ENCODE measurements at places on chromosomes 13 and 19.

DNA sequence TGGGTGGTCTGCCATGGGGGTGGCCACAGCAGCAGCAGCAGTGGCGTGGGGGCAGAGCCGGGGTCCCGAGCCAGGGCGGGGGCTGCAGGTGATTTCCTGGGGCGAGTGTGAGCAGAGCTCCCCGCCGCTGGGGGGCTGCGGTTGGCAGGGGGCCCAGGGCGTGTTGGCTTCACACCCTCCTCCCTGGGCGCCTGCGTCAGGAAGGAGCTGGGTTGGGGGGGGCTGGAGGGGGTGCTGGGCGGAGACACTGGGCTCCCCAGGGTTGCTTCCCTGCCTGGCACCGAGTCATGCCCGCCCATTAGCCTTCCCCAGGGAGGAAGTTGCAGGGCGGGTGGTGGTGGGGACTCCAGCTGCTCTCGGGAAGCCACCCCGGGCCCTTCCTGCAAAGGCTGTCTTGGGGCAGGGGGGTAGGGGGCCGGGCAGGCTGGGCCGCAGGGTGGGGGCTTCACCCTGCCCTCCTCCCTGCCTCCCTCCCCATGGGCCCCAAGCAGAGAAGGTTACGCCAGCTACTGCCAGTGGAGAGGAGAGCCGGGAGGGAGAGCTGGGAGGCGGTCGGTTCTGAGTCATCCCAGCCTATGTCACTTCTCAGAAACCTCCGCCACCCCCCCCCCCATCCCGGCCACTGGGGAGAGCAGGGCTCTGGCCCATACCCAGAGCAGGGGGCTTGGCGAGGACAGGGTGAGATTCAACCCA is 4.6 kb downstream of the MIDN start:
- DNase-seq = peak; percentile 91

DNA sequence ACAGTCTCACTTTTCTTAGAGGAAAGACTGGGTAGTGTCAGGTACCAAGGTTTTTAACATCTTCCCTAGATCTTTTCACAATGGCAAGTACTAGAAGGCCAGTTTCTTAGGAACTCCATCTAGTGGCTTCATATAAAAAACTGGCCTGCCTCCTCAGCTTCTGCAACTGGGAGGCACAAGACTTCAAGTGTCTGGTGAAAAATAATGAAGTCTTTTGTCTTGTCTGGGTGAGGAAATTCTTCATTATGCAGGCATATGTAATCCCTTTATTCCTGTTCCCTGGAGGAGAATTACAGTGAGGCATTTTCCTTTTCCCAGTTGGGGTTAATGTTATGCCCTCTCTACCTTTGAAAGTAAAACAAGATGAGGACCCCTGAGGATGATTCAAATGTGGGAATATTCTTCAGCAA is 300.5 kb downstream of the NALCN start:
- DNase-seq = no peak

DNA sequence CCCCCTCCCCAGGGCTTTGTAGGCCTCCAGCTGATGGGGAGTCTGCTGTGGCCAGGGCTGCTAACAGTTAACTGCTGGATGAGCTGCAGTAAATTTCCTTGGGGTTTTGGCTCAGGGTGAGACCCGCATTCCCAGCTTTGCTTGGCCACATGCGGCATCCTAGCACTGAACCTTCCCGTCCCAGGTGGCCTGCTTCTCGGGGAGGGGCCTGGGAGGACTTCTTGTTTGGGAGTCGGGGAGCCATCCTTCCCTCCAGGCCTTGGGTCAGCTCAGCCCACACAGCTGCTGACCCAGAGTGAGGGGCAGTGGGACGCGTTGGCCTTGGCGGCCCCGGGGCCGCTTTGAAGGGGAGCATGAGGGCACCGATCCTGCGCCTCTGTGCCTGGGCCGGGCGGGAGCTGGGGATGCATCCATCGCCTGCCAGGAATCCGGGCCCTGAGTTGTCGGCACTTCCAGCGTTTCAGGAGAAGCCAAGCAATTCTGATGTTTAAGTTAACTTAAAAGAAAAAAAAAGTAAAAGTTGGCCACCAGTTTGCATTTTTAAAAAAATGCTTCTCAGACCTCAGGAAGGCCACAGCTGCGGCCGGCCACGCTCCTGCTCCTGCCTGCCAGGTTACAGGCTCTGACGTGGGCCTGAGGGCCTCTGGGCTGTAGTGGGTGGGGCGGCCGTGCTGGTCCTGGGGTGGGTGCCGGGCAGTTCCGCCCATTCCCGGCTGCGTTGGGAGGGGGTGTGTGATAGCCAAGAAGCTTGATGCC is 27.7 kb downstream of the CRTC1 start:
- no peak for DNase-seq

DNA sequence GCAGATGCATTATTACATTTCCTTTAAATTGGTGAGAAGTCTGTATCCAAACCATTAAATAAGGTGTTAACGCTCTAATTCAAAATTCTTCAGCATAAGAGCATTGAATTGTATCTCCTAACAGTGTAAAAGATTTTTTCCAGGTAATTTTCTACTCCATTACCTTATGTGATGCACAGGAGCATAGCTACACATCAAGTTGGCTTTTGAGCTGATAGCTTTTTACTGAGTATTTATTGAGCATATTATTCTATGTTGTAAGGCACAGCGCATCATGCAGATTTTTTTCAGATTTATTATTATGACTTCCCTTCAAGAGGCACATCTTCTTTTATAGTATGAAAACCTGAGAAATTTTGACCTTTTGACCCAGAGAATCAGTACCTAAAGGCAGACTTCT is 270.7 kb upstream of the MIR17HG start:
- no peak for DNase-seq

GRCh38 chr13:75494491-75494890 is 12.5 kb upstream of the TBC1D4 start:
- no peak for DNase-seq

GRCh38 chr19:14979476-14980255 is at the start of gene SLC1A6:
SLC1A6 (minus strand) TSS chr19:14979864; CDS start chr19:14972910, 6,954 bp downstream.
- DNase-seq = peak; percentile 14

GRCh38 chr19:6381030-6381750 is 5.5 kb upstream of the PSPN start:
- no peak for DNase-seq

GRCh38 chr19:17616961-17617806 is 61.7 kb downstream of the COLGALT1 start:
- DNase-seq = peak; percentile 52

- DNase-seq = no peak
Observed at GRCh38 chr19:36838784-36839324, 667 bp upstream of the ZNF790 start.

GRCh38 chr19:1417145-1417544 is 9.8 kb downstream of the DAZAP1 start:
- no peak for DNase-seq

- DNase-seq = no peak
Observed at GRCh38 chr19:1141944-1142343, 32.1 kb downstream of the SBNO2 start.

DNA sequence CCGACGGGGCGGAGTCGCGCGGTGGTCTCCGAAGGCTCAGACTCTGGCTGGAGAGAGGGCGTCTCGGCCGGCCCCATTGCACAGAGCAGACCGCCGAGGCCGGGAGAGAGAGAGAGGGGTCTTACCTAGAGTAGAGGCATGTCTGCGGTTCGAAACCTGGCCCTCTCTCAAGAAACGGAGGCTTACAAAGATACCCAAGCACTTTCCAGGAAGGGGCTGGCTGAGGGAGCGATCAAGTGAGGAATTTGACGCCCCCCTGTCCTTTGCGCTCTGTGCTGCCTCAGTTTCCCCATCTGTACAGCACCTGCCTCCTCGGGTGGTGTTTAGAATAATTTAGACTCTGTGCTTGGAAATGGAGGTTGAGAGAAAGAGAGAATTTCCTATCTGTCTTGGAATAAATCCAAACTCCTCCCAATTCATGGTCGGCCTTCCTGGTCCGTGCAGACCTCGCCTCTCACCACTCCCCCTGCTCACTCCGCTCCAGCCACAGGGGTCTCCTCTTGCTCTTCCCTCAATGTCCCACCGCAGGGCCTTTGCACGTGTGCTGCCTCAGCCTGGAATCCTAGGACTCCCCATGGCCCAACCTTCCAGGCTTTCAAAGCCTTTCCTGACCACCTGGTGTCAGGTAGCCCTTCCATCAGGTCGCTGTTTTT is 658 bp upstream of the ISOC2 start:
- DNase-seq = no peak

- no peak for DNase-seq
Observed at GRCh38 chr19:28039677-28040381, 1173.1 kb downstream of the UQCRFS1 start.

GRCh38 chr19:3366753-3367627 is 607 bp downstream of the NFIC start:
- DNase-seq = peak; percentile 36

- DNase-seq = peak; percentile 62
Observed at GRCh38 chr19:35141837-35142605, 1.0 kb upstream of the FXYD7 start.

DNA sequence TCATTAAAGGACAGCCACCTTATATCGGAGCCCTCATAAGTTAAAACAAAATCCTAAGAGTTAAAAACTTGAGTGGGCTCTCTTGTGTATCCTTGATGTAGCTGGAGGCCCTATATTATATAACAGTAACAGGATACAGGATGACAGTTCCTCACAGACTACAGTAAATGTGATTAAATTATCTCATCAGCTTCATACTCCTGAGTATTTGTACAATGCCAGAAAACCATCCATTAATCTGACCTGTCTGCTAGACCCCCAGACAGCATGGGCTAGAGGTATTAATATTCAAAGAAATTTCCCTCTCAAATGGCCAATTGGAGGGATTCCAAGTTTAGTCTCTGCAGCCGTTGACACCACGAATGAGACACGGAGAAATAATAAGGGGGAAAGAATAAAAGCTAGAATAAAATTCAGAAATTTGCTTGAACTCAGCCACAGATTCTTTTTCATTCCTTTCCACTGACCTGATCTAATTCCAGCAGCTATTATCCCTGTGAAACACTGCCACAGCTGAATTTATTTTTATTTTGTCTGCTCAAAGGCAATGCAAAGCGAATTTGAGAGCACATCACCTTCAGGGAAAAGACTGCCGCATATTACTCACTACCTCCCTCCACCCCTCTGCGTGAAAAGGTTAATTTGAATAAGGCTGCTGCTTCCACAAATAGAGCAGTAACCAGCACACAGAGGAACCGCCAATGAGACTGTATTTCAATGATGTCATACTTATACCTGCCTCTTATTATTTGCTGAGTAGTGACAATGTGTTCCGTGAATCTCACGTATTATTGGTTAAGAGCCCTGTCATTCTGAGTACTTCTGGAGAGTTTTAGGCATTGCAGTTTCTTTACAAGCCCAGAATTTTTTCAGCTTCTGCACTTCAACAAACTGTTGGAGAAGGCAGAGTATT is 155.9 kb upstream of the KLF12 start:
- DNase-seq = peak; percentile 92

DNA sequence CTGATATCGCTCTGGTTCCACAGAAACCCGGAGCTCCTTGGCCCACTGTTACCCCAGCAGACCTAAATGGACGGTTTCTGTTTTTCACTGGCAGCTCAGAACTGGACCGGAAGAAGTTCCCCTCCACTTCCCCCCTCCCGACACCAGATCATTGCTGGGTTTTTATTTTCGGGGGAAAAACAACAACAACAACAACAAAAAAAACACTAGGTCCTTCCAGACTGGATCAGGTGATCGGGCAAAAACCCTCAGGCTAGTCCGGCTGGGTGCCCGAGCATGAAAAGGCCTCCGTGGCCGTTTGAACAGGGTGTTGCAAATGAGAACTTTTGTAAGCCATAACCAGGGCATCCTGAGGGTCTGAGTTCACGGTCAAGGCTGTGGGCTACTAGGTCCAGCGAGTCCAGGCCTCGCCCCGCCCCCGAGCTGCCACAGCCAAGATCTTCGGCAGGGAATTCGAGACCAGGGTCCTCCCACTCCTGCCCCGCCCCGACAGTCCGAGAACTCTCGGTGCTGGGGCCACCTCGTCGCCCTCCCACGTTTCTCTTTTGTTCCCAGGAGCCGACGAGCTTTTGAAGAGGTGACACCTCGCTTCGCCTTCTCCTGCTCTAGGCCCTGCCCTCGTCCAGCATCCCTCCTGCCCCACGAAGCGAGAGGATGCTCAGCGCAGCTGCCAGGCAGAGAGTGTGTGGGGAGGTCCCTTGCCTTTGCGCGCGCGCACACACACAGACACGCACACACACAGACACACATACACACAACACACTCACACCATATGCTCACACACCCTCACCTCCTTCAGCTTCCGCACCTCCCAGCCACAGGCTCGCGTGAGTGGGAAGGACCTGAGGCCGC is 8.8 kb downstream of the ZIC2 start:
- peak; percentile 37 for DNase-seq

DNA sequence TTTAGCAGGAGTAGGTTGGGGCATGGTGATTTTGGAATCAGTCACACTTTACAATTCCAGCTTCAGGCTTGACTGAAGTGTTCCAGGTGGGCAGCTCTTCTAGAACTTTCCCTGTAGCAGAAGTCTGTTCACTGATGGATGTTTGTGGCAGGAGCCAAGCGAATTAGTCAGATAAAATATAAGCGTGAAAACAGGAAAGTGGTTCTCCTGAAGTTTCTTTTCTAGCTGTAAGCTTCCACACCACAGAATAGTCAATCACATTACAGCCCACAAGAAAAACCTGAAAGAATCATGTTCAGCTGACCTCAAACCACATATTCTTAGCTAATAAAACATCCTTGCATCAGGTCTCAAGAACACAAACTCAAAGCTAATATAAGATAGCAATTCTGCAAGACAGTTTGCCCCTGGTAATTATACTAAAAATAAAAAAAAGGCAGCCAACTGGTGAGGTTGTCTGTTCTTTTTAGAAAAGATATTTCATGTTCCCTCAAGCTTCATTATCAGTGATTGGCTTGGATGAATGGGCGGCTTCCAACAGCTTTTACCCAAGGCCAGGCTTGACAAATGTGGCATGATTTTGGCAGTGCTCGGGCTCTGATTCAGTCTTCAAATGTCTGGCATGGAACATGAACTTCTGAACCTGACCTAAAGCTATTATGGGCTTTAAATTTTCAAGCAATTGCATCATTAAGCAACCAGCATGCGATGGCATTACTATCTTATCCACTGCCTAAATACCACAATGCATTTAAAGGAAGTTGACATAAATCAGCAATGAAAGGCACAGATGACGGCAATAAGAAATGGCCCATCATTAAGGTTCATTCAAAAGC is 136.8 kb downstream of the DCLK1 start:
- no peak for DNase-seq

DNA sequence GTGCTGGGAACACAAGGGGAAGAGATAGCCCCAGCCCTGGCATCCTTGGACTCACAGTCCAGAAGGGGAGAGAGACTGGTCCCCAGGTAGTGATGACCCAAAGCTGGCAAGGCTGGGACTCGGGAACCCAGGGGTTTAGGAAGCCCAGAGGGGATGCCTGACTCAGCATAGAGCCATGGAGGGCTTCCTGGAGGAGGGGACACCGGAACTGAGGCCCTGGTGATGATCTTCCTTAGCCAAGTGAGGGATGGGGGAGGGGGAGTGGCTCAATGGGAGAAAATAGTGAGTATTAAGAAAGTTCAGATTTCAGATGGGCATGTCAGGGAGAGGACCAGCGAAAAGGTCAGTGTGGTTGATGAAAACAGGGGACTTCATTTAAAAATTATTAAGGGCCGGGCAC is 26.8 kb downstream of the EXOC3L2 start:
- DNase-seq = no peak

DNA sequence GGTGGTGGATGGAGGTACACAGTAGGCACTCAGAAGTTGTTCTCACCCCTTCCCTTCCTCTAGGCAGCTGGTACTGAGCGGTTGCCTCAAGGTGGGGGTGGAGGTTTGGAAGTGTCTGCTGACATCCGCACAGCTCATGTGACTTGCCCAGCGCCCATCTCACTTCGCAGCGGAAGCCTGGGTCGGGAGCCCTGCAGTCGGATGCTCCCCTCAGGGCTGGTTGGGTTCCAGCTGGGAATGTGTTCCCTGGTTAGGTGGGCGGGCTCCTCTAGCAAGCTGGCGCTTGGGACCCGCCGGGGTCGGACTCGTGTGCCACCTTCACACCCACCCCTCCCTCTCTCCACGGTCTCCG is 10.2 kb downstream of the PPP1R37 start:
- peak; percentile 66 for DNase-seq

- DNase-seq = no peak
Observed at GRCh38 chr19:1410789-1411188, 3.4 kb downstream of the DAZAP1 start.

All from B cell (primary cell).